ENCODE measurements at places on chromosomes 3 and 15.

DNA sequence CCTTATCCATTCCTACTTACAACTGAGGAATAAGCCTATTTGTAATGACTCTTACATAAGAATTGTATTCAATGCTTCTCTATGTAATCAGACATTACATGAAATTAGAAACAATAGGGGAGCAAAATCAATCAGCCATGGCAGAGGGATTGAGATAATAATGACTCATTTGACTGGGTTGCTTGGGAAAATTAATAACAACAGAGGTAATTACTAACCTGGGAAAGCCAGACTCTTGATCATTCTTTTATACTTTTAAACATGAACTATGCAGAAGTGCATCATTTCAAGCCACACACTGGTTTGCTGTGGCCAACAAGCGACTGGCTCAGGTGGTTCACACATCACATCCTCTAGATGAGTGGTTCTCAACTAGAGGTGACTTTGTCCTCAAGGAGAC is 126.3 kb upstream of the CRBN start:
- no peak for DNase-seq

- no peak for DNase-seq
Measured at GRCh38 chr3:169002689-169003088, 660.8 kb downstream of the MECOM start.

- DNase-seq, result no peak
Measured at GRCh38 chr3:38224357-38224756, 41.3 kb upstream of the SLC22A13 start.

DNA sequence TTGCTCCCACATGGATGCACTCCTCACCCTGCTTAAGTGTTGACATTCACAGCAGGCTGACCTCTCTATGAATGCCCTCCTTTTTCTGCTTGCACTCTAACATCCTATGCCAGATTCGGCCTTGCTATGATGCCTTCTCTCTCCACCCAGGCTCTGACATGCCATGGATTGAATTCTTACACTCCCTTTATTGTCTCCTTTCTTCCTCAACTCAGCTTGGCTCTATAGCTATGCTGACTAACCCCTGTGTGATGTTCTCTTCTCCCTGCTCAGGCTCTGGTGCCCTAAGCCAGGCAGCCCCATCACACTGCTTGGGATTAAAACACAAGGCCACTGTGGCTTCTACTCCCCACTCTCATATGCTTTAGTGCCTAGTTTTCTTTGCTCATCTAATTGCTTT is 563.7 kb downstream of the NSUN3 start:
- no peak for DNase-seq

DNA sequence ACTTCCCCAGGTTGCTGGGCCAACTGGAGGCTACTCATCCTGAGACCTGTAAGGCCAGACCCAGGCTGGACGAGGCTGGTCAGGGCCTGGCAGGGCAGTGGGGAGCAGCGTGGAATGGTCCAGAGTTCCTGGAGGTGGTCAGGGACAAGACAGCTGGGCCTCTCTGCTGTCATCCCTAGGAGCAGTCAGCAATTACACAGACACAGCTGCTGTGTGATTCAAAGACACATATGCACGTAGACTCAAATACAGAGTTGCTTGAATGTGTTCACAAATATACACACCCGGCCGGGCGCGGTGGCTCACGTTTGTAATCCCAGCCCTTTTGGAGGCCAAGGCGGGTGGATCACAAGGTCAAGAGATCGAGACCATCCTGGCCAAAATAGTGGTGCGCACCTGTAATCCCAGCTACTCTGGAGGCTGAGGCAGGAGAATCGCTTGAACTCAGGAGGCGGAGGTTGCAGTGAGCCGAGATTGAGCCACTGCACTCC is 1.5 kb upstream of the CD276 start:
- no peak for DNase-seq

DNA sequence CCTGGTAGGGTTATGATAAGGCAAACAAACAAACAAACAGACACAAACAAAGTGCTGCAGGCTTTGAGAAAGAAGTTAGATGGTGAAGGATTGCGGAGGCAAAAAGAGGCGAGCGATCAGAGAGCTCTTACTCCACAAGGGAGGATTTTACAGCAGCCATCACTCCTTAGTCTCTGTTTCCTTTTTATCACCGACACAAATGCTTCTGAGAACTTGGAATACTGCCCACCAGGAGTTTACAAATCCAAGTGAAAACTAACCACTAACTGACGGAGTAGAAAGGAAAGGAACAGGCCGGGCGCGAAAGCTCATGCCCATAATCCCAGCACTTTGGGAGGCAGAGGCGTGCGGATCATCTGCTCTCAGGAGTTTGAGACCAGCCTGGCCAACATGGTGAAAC is 35.6 kb upstream of the GPR160 start:
- DNase-seq, result no peak

GRCh38 chr3:37967260-37967881 is 23.2 kb upstream of the VILL start:
- peak; percentile 79 for DNase-seq

DNA sequence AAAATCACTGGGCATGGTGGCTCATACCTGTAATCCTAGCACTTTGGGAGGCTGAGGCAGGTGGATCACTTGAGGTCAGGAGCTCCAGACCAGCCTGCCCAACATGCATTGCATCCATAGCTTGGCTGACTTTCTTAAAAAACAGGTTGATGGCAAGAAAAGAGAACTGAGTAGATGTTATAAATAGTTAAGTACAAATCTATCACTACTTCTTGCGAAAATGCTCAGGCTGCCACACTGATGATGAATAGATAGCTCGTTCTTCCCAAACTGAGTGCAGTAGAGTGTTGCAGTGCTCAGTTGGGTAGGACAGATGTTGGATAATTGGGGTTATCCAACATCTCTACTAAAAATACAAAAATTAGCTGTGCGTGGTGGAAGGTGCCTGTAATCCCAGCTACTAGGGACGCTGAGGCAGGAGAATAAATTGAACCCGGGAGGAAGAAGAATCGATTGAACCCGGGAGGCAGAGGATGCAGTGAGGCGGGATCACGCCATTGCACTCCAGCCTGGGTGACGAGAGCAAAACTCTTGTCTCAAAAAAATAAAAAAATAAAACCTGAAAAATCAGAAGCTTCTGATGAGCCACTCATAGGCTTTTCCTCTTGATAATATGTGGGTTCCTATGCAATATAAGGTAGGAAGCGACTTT is 1.2 kb downstream of the BTLA start:
- peak; percentile 51 for DNase-seq

- no peak for DNase-seq
Measured at GRCh38 chr3:117193390-117193789, 483.8 kb downstream of the TUSC7 start.

DNA sequence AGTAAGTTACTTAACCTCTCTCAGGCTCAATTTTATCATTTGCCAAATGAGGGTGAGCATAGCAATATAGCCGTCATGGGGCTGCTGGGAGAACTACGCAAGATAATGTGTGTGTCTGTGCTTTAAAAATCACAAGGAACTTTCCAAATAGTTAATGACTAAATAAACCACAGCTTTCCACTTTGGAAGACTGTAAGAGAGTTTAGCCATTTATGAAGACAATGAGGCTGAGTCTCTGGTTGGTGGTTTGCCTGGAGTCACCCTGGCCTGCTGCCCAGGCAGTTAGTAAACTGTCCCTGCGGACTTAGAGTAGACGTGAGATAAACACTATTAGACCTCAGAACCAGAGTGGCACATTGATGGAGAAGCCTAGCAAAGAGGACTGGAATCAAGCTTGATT is 357.7 kb downstream of the CLSTN2 start:
- DNase-seq, result no peak

- DNase-seq, result no peak
Measured at GRCh38 chr3:127483005-127483641, 107.4 kb downstream of the TPRA1 start.

- peak; percentile 13 for DNase-seq
Measured at GRCh38 chr3:18111796-18112232, 313.3 kb downstream of the SATB1 start.

DNA sequence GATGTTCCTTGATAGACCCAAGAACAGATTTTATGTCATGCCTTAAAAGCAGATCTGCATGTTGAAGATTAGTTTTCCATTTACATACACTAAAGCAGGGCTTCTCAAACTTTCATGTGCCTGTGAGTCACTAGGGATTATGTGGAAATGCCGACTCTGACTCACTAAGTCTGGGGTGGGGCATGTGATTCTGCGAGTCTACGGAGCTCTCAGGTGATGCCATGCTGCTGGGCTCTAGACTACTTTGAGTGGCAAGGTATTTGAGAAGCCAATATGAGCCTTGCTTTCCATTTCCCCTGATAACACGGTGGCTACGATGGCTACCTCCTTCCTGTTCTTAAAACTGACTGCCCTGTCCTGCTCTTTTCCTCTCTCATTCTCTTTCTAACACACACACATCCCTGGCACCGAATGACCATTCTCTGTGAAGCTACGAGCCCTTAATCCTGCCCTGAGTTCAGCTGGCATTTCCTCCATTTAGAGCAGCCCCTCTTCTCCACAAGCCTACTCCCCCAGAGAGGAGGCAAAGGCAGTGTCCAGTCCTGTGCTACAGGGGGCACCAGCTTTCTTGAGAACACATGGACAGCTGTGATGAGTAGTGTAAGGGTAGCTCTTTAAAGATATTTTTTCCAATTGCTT is 39.7 kb upstream of the PYGO1 start:
- peak; percentile 13 for DNase-seq

DNA sequence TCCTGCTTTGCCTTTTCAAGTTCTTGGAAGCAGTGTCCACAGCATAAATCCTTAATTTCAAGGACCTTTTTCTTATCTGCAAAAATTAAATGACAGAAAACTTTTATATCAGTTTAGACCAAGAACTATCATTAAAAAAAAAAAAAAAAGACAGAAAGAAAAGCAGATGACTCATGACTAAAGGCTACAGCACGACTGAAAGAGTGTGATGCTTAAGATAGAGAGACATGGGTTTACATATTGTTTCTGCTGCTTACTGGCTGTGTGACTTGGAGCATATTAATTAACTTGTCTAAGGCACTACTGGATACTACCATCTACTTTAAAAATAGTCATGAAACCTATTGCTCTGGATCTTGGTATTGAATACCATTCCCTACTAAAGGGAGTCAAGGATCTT is 62.3 kb downstream of the CEP152 start:
- DNase-seq, result no peak
